ENCODE measurements at places on chromosomes 1 and 21.

- DNase-seq, result no peak
Observed at GRCh38 chr1:222079566-222079965, 337.7 kb upstream of the DUSP10 start.

DNA sequence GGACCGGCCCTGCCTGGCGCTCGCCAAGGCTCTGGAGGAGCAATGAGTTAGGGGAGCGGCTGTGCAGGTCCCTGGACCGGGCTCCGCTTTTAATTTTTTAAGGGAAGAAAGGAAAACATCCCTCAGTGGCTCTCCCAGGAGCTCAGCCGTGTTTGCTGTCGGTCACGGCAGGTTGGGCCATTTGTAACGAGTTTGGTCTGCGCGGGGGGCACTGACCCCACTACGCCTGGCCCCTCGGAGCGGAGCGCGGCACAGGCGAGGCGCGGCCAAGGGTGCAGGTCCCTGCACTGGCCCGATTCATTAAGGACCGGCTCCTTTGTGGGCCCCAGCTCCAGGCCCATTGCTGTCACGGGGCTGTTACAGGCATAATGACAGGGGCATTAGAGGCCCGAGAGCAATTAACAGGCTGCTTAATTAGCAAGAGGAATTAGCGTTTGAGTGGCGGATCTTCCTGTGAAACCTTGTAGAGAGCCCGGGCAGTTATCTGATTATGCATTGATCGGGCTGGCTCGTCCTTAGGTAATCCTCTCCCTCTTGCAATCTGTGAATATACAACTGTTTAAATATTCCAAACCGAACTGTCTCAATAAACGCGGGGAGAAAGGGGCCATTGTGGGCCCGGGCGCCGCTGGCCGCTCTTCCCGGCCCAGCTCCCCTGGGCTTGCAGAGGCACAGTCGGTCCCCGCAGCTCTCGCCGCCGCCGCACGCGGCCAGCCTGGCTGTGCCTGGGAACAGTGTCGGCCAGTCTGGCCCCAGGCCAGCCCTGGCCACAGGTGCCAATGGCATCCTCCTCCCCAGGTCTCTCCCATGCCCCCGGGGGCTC, 56.8 kb downstream of the PRDM16 start:
- no peak for DNase-seq

GRCh38 chr1:30888975-30889374, 19.6 kb downstream of the SDC3 start:
- no peak for DNase-seq

- DNase-seq, result no peak
Observed at GRCh38 chr1:199551967-199552565, 475.4 kb upstream of the NR5A2 start.

- DNase-seq, result no peak
Observed at GRCh38 chr1:248847181-248847955, 9.3 kb downstream of the ZNF672 start.

DNA sequence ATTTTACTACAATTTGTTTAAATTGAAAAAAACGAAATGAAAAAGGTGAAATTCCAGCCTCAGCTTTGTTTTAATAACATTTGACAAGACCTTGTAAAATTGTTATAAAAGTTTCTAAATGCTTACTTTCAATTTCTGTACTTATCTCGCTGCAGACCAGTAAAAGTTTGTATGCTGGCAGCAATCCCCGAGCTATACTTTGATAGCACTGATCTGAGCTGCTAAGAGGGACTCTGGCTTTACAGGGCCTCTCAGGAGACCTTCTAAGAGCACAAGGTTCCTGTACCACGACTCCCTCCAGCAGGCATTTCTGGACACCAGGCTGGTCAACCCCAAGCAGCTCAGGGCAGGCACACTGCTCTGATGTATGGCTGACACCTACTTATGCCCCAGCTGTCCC, 13.1 kb downstream of the STMN1 start:
- no peak for DNase-seq

GRCh38 chr1:226110249-226111097, 48.0 kb downstream of the H3-3A start:
- DNase-seq, result peak; percentile 40

DNA sequence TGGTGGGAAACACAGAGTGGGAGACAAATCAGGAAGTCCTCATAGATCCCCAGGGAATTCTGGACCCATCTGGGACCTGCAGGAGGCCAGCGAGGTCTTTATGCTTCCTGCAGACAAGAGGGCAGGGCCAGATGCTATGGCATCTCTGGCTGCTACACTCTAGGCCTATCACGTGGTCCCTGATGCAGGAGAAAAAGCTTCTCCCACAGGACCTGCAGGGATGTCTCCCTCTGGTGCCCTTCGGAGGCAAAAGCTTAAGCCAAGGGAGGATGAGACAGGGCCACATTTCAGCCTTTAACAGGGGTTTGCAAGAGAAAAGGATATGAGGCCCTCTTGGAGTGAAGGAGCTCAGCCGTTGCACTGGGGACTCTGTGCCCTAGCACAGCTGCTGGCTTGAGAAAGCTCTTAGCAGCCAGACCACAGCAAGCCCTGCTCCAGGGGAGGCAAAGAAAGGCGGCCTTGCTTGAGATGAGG, 243.0 kb downstream of the C1orf94 start:
- no peak for DNase-seq

GRCh38 chr1:206772243-206772937, at the start of gene IL10:
Gene IL10, minus strand, starts transcription at chr1:206772494. Its CDS starts 59 bp downstream, at chr1:206772435.
- no peak for DNase-seq

DNA sequence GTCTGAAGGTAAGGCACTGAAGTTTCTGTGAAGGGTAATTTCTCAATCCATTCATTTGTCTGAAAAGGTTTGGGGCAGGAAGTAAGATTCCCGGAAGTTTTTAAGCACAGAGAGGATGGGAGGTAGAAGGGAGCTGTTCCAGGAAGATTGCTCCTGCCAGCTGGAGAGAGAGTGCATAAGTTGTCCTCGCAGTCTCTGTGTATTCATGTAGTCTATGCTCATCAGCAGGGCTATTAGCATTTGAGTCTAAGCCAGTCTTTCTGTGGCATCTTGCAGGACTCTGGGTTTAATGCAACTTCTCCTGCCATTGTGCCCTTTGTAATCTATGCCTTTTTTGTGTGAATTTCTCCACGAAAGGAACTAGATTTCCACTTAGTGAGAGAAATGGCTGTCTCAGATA, 140.8 kb upstream of the FGGY start:
- no peak for DNase-seq

DNA sequence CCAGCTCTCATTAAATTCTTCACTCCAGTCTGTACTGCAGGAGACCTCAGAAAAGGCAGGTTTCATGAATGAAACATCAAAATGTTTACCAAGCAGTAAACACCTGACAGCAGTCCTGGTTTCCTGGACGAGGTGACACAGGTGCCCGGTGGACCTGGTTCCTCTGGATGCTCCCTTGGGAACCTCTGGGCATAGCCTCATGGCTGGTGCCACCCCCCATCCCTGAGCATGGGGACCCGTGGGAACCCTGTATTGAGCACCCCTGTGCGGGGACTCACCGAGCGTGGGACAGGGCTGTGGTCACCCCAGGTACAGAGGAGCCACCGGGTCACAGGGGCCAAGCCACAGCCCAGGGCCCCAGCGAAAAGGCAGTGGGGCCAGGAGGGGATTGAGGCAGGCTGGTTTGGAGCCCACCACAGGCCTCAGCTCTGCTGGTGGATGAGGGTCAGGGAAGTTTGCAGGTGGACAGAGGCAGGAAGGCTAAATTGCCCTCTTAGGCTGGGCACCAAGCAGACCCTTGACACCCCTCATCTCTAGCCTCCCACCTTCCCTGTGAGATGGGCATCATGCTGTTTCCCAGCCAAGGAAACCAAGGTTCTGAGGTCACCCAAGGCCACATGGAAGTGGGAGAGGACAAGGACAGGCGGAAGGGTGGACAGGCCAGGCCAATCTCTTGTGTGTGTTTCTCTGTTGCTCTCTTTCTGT, 158.4 kb downstream of the PTPRU start:
- DNase-seq, result no peak

GRCh38 chr1:111738436-111739193, 580 bp downstream of the INKA2 start:
- no peak for DNase-seq

DNA sequence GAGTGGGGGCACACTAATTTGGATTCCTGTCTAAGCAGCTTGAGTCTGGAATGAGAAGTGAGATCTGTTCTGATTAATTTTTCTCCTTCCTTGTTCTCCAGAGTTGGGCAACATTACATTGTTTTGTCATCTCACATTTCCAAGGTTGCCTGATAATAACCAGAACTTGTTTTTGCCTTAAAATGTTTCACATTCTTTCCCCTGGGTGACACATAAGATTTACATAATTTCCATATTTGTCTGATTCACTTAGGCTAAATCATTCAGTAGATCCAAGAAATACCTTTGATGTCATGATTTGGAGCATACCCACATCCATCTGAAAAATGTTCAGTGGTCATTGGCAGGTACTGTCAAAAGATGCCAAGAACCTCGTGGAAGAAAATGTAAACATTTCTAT, 60.3 kb downstream of the XCL2 start:
- DNase-seq, result no peak

DNA sequence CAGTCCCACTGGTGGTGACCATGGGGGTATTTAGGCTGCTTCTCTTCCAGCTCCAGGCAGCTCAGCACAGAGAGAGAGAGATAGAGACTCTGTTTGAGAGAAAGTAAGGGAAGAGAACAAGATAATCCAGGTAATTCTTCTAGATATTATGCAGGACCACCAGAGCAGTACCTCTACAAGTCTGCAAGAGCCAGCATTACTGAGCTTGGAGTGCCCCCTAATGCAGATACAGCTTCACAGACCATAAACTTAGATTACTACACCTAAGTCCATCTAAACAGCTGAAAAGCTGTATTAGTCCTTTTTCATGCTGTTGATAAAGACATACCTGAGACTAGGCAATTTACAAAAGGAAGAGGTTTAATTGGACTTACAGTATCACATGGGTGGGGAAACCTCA, 570.3 kb downstream of the LRRIQ3 start:
- DNase-seq, result no peak

- no peak for DNase-seq
Observed at GRCh38 chr1:44029260-44029910, 1.9 kb downstream of the SLC6A9 start.

- DNase-seq, result no peak
Observed at GRCh38 chr1:107004421-107004820, 52.1 kb upstream of the PRMT6 start.

DNA sequence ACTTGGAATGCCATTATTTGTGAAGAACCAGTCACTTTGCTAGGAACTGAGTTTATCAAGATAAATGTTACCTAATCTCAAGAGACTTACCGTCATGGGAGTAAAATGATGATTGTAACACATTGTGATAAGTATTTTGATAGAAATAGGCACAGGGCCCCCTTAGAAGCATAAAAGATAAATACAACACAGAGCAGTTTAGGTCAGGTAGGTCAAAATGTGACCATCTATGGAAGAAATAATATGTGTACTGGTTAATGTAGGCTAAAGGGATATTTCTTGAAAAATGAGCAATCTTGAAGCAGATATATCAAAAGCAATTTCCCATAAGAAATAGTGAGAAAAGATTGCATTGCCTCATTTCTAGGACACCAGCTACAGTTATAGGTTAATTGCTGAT, 1386.8 kb upstream of the ADGRL2 start:
- DNase-seq, result no peak

DNA sequence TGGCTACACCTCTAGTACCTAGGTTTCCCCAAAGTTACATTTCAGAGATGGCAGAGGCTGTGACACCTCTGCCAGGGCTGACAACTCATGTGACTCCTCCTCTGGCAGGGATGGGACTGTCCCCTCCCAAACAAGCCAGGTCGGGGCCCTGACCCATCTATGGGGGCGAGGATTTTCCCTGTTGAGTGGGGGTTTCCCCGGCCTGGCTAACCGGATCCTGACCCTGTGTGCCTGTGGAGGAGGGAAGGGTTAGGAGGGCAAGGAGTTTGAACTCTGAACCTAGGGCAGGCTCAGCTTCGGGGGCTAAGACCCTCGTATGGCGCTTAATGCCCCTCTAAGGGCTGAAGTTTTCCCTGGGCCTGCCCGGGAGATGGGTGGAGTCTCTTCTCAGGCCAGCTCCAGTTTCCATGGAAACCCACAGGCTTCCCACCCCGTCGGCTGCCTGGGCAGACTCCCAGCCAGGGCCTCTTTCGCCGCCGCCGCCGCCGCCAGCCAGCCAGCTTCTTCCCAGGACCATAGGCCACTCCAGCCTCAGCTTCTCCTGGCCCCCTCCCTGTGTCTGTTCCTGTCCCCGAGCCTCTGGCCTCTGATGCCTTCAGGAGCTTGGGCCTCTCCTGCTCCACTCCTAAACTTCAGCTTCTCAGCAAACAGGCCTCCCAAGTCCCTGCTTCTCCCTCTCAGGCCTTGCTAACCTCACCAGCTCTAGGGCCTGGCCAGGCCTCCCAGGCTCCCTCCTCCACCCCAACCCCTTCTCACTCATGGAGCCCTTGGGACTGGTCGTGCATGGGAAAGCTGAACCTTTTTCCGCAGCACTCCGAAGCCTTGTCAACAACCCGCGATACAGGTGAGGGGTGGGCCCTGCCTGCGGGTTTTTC, at the start of gene BTBD19:
BTBD19 (plus strand) TSS at position 461 of the 875 bp plus-strand sequence; CDS start at position 759, 298 bp downstream.
- no peak for DNase-seq

- no peak for DNase-seq
Observed at GRCh38 chr1:7261490-7261889, 476.2 kb downstream of the CAMTA1 start.

- no peak for DNase-seq
Observed at GRCh38 chr1:207745285-207745684, 6.6 kb upstream of the CD46 start.
